ENCODE measurements at places on chromosomes 4 and X.
A peak's percentile ranks its signal among the peaks of the same experiment; 100 is the strongest.

DNA sequence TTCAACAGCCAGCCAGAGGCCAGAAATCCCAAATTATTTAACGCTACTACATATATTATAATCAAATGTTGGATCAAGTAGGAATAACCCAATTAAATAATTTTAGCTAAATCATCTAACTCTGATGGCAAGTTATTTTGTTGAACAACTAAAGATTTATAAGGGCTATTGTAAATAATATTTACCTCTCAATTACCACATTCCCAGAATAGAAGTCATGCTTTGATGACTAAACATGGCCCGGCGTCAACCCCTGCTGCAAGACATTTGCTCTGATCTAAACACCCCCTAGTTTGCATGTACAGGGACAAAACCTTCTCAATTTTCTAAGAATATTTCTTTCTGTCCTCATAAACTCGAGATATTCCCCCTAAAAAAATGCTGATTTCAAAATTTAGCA is 14.2 kb downstream of the VEGFC start:
- peak; percentile 57 for DNase-seq

DNA sequence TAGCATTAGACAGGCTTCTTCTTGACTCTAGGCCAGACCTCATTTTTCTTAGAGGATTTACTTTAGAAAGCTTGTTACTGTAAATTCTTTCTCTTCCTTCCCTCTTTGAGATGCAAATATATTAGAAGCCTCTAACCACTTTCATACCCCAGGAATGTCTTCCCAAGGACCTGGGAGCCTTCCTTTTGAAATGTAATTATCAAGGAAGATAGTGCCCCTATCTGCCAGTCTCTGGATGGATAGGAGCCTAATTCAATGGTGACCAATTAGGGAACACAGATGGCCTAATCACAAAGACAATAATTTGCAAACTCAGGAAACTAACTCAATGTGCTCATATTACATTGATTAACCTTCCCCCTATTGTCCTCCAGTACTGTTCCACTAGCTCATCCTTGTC is 145.6 kb upstream of the DCAF8L1 start:
- DNase-seq: no peak

GRCh38 chr4:175435381-175435783 is 376.7 kb downstream of the GPM6A start:
- peak; percentile 95 for DNase-seq

- DNase-seq: no peak
Observed at GRCh38 chrX:112008724-112009123, 73.9 kb downstream of the TRPC5 start.

- DNase-seq: no peak
Observed at GRCh38 chr4:53912766-53913497, 151.5 kb downstream of the CHIC2 start.
